COR-L47 (cell line): ENCODE measurements at places on chromosomes 1 and 21.

- DNase-seq, result no peak
Observed at GRCh38 chr1:58968360-58968952, 184.6 kb upstream of the JUN start.

DNA sequence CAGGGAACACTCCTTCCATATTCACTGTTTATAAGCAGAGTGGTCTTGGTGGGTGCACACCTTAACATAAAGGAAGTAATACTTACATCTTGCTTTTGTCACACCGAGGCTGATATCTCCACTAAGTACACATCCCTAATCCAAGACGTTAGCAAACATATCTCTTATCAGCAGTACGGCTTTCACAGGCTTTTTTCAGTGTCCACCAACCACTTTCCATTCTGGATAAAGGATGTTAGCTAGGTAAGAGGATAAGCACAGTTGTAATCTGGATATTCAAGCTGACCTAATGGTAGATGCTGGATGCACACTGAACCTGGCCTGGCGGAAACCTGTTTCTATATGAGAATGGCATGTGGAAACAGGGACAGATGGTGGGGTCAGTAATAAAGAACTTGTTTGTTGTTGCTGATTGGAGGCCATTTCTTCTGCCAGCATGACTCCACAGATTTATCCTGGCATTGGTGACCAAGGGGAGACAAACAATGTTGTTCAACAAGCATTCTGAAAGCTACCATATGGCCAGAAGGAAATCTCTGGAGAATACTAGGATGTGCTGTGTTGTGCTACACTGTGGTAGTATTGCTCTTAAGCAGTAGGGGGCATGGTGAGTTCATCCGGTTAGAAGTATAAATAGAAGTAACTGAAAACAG, 416.4 kb downstream of the PTBP2 start:
- DNase-seq, result peak; percentile 81

GRCh38 chr1:87230501-87230900, 98.2 kb upstream of the LMO4 start:
- no peak for DNase-seq

- no peak for DNase-seq
Observed at GRCh38 chr1:35745124-35745730, 24.6 kb downstream of the CLSPN start.

DNA sequence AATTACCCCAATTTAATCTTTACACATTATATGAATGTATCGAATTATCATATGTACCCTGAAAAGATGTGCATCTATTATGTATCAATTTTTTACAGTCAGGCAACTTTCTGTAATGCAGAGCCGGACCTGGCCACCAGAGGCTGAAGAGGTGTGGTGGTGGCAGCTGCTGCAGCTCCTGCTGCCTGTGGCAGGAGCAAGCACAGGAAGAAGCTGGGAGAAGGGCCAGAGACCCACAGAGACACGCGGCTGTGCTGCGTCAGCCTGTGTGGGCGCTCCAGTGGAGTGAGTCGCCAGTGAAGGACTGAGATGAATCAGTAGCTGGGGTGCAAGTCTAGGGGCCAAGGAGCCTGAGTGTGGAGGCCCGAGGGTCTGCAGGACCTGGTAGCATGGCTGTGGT, 74.3 kb upstream of the COG2 start:
- peak; percentile 21 for DNase-seq
